ENCODE measurements at places on chromosomes 5 and 9.

DNA sequence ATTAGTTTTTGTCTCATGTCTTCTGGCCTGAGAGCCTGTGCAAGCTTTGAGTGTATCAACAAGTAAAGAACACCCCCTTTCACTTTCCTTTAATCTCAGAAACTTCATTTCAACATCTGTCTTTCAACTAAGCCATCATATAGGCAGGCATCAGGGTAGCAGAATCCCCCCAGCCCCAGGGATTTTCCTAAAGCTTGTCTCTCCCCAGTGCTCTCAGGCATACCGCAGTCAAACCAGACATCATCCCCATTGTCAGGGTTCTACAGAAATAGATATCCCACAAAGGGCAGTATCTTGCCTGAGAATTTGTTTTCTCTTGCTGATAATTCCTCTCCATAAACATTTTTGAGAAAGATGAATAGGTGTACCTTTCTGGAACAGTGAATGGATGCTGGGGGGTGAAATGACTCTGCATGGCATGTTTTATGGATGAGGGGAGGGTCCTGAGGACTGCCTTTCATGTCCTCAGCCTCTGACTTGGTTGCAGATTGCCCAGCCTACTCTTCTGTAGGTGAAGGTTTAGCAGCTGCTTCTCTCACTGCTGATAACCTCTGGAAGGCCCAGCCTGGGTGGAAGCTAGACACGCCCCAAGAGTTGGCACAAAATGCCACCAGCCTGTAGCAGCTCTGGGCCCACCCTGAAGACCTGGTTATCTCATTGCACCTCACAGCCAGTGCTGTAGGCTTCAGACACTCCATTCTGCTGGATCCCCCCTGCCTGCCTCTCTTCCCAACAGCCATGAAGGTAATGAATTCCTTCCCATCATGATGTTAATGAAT lies 20.5 kb upstream of the SHB start:
- DNase-seq = no peak

DNA sequence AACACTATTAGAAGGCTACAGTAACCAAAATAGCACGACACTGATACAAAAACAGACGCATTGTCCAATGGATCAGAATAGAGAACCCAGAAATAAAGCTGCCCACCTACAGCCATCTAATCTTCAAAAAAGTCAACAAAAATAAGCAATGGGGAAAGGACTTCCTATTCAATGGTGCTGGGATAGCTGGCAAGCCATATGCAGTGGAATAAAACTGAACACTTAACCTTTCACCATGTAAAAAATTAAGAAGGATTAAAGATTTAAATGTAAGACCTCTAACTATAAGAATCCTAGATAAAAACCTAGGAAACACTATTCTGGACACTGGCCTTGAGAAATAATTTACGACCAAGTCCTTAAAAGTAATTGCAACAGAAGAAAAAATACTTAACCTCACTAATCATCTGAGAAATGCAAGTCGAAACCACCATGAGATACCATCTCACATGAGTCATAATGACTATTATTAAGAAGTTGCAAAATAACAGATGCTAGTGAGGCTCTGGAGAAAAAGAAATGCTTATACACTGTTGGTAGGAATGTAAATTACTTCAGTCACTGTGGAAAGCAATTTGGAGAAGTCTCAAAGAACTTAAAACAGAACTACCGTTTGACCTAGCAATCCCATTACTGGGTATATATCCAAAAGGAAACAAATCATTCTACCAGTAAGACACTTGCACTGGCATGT lies 203.3 kb upstream of the CDH9 start:
- peak; percentile 9 for DNase-seq

DNA sequence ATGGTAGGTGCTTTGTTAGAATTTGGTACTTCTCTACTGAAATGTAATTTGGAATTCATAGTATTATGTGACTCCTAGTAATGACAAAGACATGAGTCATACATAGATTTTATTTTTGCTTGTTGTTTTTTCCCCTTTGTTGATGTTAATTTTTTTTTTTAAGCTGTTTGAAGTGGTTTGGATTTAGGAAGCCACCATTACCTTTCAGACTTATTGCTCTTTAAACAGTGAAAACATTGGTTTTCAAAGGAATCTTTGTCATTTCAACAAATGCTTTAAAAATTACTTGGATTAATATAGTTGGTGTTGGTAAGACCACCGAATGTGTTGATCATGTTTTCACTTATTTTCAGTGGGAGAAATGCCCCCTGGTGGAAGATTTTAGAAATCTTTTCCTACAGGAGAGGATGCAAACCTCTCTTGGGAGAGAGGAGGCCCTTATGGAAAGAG lies 170.1 kb upstream of the PITX1 start:
- DNase-seq = peak; percentile 26

- DNase-seq = peak; percentile 78
These were observed 122.5 kb downstream of the SLC1A3 start for GRCh38 chr5:36728697-36729543.

DNA sequence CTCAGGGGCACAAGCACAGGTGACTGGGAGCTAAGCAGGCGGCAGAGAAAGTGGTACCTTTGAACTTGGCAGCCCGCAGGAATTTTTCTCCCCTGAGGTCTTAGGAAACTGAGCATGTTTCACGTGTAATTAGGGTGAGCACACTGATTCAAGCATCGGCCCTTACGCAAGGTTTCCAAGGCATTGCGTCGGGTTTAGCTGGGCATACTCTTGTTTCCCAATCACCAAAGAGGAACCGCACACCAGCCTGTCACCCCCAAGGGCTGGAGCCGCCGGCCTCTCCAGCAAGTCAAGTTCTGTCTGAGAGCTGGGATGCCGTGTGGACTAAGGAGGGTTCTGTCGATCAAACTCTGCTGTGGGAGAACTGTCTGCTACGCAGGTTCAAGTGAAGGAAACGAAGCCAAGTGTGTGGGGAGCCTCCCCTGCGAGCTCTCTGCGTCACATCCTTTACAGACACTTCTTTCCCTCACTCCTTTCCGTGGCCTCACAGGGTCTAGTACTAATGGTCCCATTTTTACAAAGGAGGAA lies 53.0 kb downstream of the ERGIC1 start:
- peak; percentile 100 for DNase-seq

DNA sequence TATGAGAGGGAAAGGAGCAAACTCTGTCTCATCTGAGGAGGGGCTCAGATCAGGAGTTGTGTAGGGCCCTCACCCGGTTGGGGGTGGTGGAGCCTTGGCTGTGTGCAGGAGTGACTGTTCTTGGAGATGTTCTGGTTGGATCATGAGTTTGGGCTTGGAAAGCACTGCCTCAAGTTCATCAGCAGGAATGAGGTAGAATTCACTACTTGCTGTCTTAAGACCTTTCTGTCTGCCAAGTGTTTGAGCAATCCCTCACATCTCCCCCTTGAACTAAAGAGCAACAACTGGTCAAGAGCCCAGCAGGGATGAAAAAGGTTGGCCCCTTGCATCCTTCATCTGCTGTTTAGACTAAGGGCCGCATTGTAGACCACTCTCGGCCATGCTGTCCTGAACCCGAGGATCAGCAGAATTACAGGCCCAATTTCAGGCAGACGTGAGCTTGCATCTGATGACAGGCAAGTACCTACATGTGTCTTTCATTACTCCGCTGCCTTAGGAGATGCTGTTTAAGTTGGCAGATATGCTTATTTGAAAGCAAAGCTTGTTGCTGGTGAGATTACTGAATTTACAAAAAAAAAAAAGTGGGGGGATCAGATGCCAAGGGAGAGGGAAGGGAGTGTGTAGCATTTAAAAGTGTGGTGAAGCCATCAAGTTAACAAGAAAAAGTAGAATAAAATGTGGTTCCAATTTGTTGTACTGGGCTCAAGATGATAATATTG lies 36.4 kb downstream of the PIK3R1 start:
- no peak for DNase-seq

DNA sequence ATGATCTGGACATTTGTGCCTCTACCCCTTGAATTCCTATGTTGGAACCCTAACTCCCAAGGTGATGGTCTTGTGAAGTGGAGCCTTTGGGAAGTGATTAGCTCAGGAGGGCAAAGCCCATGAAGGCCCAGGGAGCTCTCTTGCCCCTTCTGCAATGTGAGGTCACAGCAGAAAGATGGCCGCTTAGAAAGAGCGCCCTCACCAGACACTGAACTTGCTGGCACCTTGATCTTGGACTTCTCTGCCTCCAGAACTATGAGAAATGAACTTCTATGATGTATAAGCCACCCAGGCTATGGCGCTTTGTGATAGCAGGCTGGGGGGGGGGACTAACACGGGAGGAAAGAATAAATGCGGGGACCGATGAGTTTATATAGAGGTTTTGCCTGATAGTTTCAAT lies 45.3 kb downstream of the AGXT2 start:
- DNase-seq = no peak

DNA sequence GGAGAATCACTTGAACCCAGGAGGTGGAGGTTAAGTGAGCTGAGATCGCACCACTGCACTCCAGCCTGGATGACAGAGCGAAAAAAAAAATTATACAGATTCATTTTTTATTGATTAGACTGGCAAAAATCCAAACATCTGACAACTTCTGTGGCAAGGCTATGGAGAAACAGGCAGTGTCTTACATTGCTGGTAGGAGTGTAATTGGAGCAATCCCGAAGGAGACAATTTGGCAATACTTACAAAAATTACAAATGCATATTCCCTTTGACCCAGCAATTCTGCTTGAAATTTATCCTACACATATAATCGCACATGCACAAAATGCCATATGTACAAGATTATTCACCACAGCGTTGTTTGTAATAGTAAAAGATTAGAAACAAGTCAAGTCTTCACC lies 86.8 kb downstream of the MAPKAP1 start:
- no peak for DNase-seq

DNA sequence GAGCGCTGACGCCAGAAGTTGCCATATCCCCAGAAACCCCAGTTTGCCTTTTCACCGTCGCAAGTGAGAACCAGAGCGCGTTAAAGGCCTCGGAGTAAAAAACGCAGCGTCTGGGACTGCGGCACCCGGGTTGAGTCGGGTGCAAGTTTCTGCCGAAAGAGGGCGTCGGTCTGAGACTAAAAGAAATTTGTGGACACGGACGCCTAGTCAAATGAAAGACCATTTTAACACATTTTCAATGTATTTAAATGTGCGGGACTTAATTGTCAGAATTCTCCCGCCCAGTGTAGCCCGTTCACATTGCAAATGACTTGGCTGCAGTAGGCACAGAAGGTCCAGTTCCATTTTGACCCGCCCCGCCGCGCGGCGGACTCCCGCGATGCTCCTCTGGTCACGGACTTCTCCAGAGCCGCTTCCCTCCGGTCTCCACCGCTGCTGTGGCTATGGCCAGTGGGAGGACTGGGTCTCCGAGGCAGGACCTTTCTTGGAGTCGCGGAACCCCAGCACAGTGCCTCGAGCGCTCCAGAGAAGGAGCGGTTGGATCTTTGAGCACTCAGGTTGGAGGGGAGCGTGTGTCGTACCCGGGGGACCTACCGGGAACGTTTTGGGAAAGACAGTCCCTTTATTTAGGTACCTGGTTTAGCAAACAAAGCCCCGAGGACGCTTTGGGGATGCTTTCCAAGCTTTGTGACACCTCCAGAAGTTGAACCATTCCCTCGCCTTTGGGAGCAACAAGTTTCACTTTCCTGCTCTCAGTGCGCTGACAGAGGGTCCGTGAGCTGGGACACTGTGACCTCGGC lies 1.2 kb upstream of the NPR3 start:
- DNase-seq = peak; percentile 61

- no peak for DNase-seq
These were observed 81.8 kb downstream of the CMYA5 start for GRCh38 chr5:79771387-79771786.

- DNase-seq = peak; percentile 47
These were observed 19.9 kb downstream of the TLR4 start for GRCh38 chr9:117723986-117724625.

DNA sequence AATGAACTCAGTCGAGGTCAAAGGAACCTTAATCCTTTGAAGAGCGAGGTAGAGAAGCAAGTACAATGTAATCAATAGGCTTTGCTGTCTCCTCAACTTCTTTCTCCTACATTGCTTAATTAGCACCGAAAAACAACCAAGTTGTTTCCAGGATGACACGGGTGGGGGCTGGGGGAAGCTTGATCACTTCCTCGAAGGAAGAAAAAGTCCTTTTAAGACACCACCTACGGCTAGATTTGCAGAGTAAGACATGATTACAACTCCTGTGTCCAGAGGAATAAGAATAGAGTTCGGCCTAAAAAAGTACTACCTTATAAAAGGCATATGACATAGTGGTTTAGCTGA lies 811 bp upstream of the ARRDC3 start:
- DNase-seq = peak; percentile 64

DNA sequence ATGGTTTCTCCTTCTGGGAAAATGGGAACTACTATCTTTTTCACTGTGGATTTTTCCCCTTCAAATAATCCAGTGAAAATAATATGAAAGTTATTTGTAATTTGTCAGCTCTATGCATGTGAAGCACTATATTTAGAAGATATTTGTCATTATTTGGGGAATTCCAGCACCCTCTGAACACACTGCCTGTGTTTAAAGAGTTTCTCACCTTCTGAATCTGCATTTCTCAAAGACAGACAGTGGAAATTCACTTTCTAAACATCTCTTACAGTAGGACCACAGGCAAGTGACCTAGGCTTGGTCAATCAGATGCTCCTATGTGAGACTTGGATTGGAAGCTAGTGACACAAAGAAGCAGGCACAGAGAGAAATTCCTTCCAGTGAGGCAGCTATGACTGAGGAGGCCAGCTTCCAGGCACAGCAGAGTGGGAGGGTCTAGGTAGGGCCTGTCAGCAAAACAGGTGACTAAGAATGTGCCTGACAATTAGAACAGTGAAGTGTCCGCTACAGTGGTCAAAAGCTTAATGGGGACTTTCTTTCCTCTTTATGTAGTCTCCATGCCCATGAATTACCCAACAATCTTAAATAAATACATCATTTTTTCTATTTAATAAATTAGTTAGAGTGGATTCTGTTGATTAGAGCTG lies 167.2 kb downstream of the HMHB1 start:
- DNase-seq = no peak
